Activated CD4-positive, alpha-beta T cell treated with anti-CD3 and anti-CD28 coated beads, Interleukin-2, Interleukin-4, amounts not matched to agents 100 ng/mL and 50 ng/mL, durations not matched to agents 16 hours and 8 hours (primary cell): ENCODE measurements at places on chromosomes 1 and 21.

DNA sequence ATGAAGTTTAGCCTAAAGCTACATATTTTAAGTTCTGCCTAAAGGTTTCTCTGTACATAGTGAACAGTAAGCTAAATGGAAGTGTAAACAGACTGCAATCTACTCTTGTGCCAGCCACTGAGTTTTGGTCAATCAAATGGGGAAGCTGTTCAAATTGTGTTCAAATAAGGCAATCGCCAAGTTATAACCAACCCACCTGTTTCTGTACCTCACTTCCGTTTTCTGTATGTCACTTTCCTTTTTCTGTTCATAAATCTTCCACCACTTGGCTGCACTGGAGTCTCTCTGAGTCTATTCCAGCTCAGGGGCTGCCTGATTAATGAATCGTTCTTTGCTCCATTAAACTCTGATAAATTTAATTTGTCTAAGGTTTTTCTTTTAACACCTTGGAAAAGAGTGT, 10.8 kb upstream of the THEM4 start:
- no peak for DNase-seq

GRCh38 chr1:227886503-227886961, 61.2 kb downstream of the WNT9A start:
- no peak for DNase-seq

DNA sequence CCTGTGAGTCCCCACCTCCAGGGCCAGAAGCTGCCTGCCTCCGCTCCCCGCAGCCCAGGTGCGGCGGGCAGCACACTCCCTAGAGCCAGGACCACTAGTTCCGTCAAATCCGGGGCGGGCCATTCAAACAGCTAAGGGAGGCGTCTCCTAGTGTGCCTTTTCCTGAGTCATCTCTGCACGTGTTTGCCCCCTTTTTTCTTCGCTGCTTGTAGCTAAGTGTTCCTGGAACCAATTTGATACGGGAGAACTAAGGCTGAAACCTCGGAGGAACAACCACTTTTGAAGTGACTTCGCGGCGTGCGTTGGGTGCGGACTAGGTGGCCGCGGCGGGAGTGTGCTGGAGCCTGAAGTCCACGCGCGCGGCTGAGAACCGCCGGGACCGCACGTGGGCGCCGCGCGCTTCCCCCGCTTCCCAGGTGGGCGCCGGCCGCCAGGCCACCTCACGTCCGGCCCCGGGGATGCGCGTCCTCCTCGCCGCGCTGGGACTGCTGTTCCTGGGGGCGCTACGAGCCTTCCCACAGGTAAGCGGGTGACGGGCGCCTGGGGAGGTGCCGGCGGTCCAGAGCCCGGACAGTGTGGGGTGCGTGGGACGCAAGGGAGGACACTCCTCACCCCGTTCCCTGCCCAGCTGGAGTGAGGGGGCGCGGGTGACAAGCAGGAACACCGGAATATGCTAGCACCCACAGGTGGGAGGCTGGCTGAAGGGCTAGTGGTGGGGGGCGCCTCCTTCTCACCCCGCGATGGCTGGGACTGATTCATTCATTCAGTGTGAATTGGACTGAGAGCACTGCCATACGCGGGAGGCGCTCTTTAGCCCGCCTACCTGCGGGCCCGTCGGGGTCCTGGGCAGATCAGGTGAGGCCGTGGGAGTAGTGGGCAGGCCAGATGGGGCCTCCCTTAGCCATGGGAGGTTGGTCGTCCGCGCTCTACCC, at the start of gene TNFRSF8:
TSS of gene TNFRSF8 (plus strand) at position 163 of the 932 bp plus-strand sequence. CDS start at position 459, 296 bp downstream.
- DNase-seq: peak; percentile 87

DNA sequence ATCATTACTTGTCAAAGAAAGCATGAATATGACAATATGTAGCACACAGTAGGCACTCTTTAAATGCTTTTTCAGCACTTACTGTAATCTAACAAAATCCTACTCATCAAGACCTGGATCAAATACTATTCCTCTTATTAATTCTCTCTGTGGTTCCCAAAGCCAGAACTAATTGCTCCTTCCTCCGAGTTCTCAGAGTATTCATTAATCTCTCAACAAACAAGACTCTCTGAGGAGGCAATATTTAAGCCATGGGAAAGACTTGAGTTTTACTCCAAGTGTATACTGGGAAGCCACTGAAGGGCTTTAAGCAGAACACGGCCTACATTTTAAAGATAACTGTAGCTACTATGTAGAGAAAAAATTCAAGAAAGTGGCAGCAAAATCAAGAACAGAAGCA, 79.7 kb downstream of the ENAH start:
- no peak for DNase-seq

DNA sequence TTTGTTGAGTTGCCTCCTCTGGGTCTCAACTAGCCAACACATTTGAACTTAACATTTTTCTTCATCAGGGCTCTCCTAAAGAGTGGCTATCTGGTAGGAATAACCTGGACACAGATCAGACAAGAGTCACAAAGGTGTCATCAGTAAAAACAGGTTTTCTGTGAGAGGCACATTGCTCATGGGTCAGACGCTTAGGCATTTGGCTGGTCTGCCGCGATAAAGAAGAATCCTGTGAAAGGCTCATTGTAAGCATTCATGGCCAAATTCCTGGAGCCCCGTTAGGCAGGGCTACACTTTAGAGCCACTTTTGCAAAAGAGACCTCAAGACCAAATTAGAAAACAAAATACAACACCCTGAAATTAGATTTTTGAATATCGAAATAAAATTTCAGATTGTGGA, 64.2 kb upstream of the PDE4B start:
- no peak for DNase-seq

DNA sequence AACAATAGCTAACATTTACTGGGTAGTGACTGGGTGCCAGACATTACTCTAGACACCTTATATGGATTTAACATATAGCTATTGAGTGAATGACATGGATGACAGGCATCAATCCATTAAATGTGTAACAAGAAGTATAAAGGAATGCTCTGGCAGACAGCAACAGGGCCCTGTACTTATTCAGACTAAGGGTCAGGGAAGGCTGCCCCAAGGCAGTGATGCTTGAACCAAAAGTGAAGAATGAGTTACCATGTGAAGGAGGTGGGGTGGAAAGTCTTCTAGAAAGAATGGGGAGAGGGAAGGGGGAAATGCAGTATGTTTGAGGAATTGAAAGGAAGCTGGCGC, 8.3 kb upstream of the PTPRF start:
- no peak for DNase-seq

DNA sequence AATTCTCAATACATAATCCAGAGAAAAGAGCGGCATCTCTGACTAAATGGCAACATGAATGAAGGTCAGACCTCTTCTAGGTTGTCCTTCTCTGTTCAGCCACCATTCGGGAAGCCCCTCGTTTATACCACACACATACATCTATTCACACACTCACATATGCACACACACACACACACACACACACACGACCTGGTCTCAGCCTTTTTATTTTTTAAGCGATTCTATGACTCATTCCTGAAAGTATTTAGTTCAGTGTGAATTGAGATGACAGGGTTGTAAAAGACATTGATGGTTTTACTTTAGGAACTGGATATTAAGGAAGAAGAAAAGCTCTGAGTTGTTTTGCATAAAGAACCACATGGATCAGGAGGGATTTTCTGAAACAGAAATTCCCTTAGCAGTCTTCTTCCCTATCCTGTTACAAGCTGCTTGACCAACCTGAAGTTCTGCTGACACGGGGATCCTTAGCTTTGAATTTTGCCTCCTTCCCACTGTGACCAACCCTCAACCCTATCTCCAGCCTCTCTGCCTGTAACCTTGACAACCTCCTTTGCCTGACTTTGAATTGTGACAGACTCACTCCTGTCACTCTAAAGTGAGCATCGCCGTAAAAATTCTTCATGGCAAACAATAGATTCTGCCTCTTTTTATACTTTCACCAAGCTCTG, 383.1 kb upstream of the ESRRG start:
- no peak for DNase-seq
